ENCODE measurements at places on chromosomes 3 and 15. TPM values are rescaled to one million over a fixed set of nuclear protein-coding genes. Genes with fewer than 3 reads are reported as not detected.

FRMD4B gene
- total RNA-seq, result 20.0 TPM

DNA sequence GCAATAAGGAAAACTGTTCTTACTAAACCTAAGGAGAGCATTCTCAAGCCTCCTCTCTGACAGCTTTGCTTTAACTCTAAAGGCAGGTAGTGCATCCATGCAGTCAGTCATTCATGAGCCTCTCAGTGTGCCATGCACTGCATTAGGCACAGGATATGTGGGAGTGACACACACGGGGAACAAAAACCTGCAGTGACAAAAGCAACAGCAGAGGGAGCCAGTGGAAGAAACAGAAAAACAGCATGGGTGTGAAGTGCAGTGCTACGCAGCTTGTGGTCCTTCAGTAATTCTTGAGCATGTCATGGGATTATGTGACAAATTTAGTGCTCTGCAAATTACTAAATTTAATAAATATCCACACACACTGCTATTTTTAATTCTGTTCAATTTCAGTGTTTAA, 230.7 kb downstream of the BBX start:
- DNase-seq, result peak; percentile 17

GRCh38 chr15:77292969-77293558, 126.8 kb downstream of the PEAK1 start:
- DNase-seq, result no peak

XYLB gene
- 4.3 TPM for total RNA-seq

IMPG2 gene
- total RNA-seq, result 0.12 TPM

AMT gene
- 21.5 TPM for total RNA-seq

SAMMSON gene
- total RNA-seq, result not detected

SLC22A13 gene
- 0.42 TPM for total RNA-seq

DNA sequence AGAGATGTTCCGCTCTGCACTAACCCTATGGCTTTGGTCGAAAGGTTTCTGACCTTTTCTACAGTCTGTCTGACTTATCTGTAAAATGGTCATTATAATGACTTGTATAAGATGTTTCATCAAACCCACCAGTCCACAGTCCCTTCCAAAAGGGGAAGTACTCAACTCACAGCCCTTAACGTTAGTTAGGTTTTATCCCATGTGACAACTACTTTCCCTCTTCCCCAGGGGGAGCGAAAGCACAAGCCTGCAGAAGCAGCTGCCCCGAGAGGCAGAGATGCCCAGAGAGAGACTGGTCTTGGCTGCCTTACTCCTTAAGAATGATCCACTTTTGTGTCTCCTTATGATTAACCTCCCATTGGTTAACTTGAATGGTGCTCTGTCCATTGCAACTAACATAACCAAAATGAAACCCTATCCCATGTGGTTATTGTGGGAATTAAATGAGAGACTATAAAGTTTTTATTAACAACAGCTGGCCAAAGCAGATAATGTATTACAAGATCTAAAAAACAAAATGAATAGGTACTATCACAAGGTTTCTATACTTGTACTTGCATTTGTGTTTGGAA, 6.4 kb downstream of the ASTE1 start:
- no peak for DNase-seq

SLCO2A1 gene
- total RNA-seq, result 12.6 TPM

COPB2 gene
- 103 TPM for total RNA-seq

DGKG gene
- total RNA-seq, result 0.16 TPM

SSUH2 gene
- total RNA-seq, result 0.78 TPM

ARHGEF26 gene
- 4.0 TPM for total RNA-seq

DNA sequence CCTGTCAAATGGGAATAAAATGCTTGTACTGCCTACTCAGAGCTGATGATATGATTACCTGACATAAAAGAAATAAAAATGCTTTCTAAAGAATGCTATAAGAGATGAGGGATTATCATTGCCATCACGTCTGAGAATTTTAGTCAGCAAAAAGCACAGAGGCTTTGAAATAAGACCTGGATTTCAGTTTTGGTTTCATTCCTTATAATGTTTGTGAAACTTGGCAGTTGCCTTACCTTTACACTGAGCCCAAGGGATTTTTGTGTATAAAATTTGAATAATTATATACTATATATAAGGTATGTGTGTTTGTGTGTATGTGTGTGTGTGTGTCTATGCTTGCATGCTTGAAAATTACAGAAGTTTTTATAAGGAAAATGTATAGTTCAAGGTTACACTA, 634.8 kb upstream of the BCHE start:
- no peak for DNase-seq

CHCHD6 gene
- 5.2 TPM for total RNA-seq

GRCh38 chr3:46358466-46358865, 4.6 kb downstream of the CCR2 start:
- no peak for DNase-seq

DUOX2 gene
- 1.1 TPM for total RNA-seq

DNA sequence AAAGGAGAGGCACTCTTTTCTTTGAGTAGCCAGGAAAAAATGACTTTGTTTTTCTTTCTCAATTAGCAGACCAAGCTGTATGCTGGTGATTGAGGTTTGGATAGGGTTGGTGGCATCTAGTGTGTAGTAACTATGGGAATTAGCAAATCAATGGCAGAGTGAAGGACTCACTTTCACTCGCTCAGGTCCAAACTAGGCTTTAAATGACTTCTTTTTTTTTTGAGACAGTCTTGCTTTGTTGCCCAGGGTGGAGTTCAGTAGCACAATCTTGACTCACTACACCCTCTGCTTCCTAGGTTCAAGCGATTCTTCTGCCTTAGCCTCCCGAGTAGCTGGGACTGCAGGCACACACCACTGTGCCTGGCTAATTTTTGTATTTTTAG, 35.9 kb downstream of the PRKCI start:
- DNase-seq, result no peak

SPINT1 gene
- total RNA-seq, result 42.5 TPM

CTXN2 gene
- not detected for total RNA-seq

All from pancreas (tissue), 10 donors.